ENCODE measurements at places on chromosomes 7 and 10.

- no peak for DNase-seq
Measured at GRCh38 chr7:39272111-39272510, 294.1 kb upstream of the YAE1 start.

DNA sequence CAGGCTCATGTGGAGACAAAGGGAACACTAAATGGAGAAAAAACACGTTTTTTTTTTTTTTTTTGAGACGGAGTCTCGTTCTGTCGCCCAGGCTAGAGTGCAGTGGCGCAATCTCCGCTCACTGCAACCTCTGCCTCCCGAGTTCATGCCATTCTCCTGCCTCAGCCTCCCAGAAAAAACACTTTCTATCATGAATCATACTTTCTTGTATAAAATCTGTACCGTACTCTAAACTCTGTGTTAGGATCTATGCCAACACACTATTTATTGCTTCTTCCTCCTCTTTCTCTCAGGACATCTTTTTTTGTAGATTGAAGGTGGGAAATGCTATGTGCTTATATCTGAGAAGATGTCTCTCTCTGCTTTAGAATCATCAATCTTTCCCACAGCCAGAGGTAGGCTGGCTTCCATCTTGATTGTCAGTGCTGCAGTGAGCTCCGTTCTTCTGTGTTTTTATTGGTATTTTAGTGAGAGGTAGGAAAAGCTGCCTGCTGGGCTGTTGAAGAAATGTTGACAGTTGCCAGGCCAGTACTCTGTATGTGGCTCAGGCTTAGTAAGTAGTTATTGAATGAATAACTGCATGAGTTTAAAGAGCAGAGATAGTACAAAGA is 101.1 kb downstream of the GPR85 start:
- no peak for DNase-seq

- DNase-seq = no peak
Measured at GRCh38 chr7:47659664-47660462, 78.0 kb upstream of the TNS3 start.

- no peak for DNase-seq
Measured at GRCh38 chr7:150848561-150849115, 3.7 kb upstream of the AOC1 start.

- DNase-seq = no peak
Measured at GRCh38 chr10:28920091-28920490, 242.8 kb downstream of the BAMBI start.

DNA sequence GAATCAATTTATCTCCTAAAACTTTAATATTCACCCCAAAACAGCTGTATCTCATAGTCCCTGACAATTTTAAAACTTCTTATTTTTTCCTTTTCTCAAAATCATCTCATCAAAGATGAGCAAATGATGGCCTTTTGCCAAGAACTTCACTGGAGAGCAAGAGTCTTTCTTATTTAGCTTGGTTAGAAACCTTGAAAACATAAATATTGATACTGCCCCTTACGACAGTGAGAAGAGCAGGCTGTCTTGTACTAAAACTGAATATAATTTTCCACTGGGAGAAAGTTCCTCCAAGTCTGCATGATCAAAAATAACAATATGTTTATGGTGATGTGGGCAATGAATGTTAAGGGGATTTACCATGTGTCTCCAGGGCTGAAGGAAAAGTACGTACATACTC is 109.0 kb downstream of the COL28A1 start:
- no peak for DNase-seq

GRCh38 chr10:22503315-22504088 is 158.2 kb downstream of the SPAG6 start:
- no peak for DNase-seq

GRCh38 chr7:117401293-117402002 is 25.8 kb downstream of the ASZ1 start:
- DNase-seq = no peak

- no peak for DNase-seq
Measured at GRCh38 chr7:5557920-5558401, 134.3 kb upstream of the TNRC18 start.

DNA sequence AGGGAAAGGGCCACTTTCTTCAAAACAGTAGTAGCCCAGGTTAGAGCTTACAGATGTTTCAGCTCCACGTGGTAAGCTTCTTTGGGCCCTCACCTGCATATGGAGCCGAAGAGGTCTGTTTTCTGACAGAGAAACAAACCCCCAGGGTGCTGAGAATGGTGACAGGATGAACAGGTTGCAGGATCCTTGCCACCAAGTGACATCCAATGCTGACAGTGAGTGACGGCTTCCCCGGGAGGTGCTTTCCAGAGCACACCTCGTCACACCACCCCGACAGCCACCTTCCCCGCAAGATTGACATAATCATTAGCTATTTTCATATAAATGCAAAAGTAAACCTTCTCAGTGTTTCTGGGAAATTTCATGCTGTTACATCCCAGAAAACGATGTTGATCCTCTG is 109.3 kb upstream of the BTBD16 start:
- DNase-seq = no peak

GRCh38 chr7:124557101-124557500 is 208.5 kb downstream of the GPR37 start:
- no peak for DNase-seq

DNA sequence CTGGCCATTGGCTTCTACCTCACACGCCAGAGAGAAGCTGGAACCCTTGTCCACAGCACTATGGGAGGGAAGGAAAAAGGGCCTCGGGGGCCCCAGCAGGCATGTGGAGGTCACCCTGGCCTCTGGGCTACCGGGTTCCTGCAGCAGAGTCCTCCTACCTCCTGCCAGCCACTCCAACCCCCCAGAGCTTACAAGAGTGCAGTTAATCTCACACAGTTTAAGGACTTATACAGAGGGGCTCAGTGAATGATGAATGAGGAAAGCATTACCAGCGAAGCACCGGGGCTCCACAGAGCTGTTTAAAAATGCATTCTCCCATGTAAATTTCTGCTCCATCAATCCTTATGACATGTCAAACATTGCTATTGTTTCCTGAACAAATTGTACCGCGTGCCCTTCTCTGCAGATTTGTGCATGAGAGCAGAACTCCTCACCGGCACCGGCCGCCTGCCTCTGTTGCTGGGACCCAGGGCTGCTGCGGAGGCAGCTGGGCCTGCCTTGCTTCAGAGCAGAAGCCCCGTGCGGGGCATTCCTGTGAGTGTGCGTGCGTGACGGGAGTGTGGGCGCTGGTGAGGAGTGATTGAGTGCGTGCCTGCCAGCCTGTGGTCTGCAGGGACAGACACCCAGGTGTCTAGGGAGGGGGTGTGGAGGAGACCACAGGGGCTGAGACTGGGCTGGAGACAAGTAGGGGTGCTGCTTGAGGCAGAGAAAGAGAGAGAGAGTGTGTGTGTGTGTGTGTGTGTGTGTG is 52.8 kb downstream of the C10orf105 start:
- DNase-seq = no peak

GRCh38 chr10:102146971-102147428 is 5.2 kb upstream of the NOLC1 start:
- DNase-seq = no peak

GRCh38 chr10:80461208-80462183 is 7.4 kb downstream of the TSPAN14 start:
- DNase-seq = no peak

GRCh38 chr10:77463499-77463898 is 174.1 kb downstream of the KCNMA1 start:
- DNase-seq = no peak

GRCh38 chr10:49394933-49395740 is 752 bp downstream of the DRGX start:
- DNase-seq = no peak

GRCh38 chr7:135525426-135525825 is 15.5 kb upstream of the CNOT4 start:
- no peak for DNase-seq

GRCh38 chr10:126533644-126534043 is 136.8 kb downstream of the C10orf90 start:
- DNase-seq = no peak

DNA sequence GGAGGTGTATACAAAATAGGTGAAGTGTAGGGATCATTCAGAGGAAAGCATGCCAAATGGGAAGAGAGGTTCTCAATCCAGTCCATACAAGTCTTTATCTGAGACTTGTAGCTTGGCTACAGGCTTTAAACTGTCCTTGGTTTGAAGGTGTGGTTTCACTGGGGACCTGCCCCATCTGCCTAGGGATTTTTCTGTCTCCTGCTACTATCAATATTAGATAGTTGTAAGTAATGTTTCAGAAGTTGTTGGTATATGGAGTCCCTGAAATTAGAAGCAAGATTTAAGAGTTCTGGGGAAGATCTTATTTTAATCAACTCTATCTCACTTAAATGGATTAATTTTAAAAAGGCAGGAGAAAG is 100.9 kb downstream of the ANKRD7 start:
- no peak for DNase-seq

DNA sequence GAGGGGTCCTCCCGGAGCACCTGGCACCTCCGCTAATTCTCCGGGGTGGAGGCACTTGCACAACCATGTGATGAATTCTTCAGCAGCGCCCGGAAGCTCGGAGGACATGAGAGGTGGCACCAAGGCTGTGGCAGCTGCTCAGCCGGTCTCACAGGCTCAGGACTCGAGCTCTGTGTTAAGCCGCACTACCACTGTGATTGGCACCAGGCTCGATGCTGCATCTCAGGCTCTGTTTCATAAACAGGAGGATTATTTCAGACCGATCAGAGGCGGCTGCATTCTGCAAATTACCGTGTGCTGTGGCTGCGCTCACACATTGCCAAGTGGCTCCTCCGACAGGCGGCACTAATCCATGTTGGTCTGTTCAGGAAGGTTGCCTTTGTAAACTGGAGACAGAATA is 495.2 kb downstream of the DNAJB6 start:
- DNase-seq = no peak

DNA sequence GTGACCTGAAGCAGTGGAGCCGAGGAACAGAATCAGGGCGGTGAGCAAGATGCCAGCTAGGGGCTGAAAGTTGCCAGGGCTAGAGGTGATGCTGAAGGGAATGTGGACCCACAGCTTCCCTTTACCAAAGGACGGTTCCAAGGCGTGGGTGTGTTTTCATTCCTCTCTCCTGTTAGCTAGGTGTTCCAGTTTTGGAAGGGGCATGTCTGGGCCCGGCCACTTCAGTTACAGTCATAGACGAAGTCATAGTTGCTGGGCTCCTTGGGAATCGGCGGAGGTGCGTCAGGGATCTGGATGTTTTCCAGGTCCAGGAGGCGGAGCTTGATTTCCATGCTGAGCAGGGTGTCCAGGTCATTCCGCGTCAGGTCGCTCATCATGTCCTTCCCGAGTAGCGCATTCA is 131.0 kb upstream of the AOAH start:
- no peak for DNase-seq

DNA sequence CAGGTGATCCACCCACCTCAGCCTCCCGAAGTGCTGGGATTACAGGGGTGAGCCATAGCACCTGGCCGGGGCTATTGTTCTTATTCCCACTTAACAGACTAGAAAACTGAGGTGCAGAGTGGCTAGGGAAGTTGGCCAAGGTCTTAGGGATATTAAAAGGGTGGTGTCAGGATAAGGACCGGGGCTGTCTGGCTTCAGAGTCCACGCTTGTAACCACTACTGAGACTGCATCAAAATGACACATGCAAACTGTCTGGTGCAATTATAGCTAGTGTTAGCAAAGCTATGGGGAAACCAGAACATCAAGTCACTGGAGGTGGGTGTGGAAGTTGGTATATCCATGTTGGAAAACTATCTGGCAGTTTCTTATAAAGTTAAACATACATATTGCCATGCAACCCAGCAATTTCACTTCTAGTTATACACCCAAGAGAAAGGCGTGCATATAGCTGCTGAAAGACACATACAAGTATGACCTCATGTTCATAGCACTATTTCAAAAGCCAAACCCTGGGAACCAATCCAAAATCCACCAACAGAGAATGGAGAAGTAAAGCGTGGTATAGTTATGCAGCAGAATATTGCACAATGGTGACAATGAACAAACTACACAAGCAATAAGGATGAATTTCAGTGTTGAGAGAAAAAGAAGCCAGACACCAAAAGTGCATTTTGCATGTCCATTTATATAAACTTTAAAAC is 33.9 kb upstream of the EEPD1 start:
- no peak for DNase-seq

DNA sequence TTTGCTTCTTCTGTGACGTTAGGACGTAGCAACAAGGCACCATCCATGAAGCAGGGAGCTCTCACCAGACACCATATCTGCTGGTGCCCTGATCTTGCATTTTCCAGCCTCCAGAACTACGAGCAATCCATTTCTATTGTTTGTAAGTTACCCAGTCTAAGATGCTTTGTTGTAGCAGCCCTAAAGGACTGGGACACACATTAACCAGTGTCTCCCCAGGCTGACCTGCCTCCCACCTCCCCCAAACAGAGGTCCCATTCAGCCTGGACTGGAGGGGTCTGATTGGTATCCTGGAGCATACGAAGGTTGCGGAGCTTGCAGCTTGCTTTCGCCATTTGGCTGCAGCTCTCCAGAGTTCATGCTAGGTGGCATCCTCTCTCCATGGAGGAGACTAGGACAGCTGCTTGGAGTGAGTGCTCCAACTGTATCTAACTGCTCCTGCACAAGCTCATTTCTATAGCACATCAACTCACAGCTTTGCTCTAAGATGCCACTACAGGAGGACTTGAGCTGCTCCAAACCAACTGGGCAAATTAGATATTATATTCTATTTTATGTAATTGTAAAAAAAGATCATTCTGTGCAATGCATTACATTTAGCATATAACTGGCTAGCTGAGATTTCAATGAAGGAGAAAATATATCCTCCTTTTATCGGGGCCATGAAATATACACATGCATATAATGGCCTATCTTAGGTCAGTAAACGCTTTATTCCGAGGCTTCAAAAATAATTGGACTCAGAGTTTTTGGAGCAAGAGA is 8.0 kb upstream of the GRK5 start:
- DNase-seq = peak; percentile 78

DNA sequence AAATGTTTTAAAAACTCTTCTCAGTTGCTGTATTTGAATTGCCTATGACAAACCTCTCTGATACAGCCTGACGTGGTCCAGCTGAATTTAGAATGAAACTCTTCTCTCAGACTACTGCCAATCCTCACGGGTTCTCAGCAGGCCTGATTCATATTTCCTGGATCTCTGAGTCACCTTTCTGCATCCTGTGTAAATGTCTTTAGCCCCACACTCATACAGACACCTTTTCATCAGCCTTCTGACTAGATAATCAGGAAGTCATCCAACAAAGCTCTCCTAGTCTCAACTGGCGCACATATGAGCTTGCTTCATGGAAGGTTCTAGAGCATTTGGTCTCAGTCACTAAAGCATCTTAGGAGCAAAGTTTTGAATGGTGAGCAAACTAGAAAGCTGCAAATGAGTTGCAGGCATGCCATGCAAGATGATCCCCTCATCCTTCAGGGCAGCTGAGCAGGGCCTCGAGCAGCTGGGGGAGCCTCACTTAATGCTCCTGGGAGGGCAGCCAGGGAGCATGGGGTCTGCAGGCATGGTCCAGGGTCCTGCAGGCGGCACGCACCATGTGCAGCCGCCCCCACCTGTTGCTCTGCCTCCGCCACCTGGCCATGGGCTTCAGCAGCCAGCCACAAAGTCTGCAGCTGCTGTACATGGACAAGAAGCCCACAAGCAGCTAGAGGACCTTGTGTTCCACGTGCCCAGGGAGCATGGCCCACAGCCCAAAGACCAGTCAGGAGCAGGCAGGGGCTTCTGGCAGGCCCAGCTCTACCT is 182.8 kb downstream of the ARHGAP12 start:
- DNase-seq = no peak

- DNase-seq = peak; percentile 22
Measured at GRCh38 chr7:72493850-72494661, 81.9 kb upstream of the CALN1 start.

- no peak for DNase-seq
Measured at GRCh38 chr10:70060389-70060788, 7.7 kb downstream of the MACROH2A2 start.

GRCh38 chr10:104350127-104350635 is 3.5 kb upstream of the CFAP58 start:
- DNase-seq = peak; percentile 51

Measured in SHP77 treated with DMSO at 0.1 percent for 48 hours (cell line).